ENCODE measurements at places on chromosomes 3 and 15. TPM values are rescaled to one million over a fixed set of nuclear protein-coding genes. Genes with fewer than 3 reads are reported as not detected.

DNA sequence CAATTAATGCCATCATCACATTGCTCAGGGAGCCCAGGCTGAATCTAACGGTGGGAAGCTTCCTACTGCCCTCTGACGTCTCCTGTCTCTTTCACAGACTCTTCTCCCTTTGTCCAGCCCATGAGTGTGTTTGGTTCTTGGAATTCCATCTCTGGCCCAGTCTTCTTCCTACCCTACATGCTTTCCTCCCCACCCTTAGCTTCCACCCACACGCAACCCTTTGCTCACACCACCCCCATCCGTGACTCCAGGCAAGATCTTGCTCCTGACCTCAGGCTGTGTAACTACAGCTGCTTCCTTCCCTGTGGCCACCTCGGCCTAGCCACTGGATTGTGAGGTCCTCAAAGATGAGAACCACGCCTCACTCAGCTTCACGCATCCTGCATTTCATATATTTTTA lies 72.3 kb upstream of the THBS1 start:
- DNase-seq, result no peak

Gene LSM3
- total RNA-seq, result 16.0 TPM

- DNase-seq, result no peak
These were observed 4.4 kb upstream of the LMAN1L start for GRCh38 chr15:74808078-74808839.

Gene VILL
- 3.7 TPM for total RNA-seq

GRCh38 chr3:67154429-67154828 lies 156.3 kb downstream of the KBTBD8 start:
- no peak for DNase-seq

DNA sequence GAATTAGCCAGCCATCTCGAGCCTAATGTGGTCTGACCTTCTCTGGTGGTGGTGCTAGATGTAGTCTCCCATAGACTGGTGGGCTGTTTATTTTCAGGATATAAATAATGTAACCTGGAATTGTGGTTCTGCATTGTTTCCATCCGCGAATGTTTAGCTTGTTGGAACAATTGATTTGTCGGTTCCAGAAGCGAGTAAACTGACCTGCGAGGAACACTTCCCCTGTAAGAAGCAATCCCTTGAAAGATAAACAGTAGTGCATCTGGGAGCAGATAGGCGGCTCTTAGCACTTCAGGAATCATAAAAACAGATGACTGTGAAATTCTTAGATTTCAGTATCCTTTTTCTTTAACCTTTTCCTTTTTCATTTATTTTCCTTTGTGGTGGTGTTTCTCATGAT lies 157.8 kb downstream of the GHSR start:
- DNase-seq, result no peak

- DNase-seq, result no peak
These were observed 16.6 kb upstream of the KLF13 start for GRCh38 chr15:31309893-31310606.

- DNase-seq, result peak; percentile 78
These were observed 155.3 kb downstream of the NR1I2 start for GRCh38 chr3:119937229-119937628.

Gene OR5K2
- total RNA-seq, result not detected

GRCh38 chr15:90008607-90009006 lies 7.5 kb downstream of the ZNF710 start:
- no peak for DNase-seq

Measured in GM12878 (cell line).